ENCODE measurements at places on chromosomes 11 and 22.

DNA sequence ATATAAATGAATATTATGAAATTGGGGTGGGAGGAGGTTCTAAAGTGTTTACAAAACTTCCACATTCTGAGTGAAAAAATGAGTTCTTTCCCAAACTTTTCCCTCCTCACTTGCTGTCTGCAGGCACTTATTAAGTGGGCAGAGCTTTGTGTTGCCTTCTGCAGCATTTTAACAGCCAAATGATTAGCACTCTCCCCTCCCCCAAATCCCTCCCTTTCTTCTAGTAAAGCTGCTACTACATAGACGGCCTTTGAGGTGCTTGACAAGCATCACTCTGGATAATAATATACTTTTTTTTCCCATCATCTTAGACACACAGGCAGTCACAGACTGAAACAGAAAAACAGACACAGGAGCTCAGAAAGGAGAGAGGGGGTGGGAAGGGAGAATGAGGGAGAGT is 493.5 kb downstream of the DLG2 start:
- no peak for DNase-seq

- no peak for DNase-seq
Observed at GRCh38 chr11:75240311-75241035, at the start of gene TPBGL. Gene TPBGL, plus strand, starts transcription at chr11:75240774. Its CDS starts 276 bp downstream, at chr11:75241050.

GRCh38 chr11:6012035-6012668 is 5.4 kb upstream of the OR56A4 start:
- no peak for DNase-seq

- DNase-seq, result no peak
Observed at GRCh38 chr11:65541093-65541982, 16.5 kb downstream of the SCYL1 start.

DNA sequence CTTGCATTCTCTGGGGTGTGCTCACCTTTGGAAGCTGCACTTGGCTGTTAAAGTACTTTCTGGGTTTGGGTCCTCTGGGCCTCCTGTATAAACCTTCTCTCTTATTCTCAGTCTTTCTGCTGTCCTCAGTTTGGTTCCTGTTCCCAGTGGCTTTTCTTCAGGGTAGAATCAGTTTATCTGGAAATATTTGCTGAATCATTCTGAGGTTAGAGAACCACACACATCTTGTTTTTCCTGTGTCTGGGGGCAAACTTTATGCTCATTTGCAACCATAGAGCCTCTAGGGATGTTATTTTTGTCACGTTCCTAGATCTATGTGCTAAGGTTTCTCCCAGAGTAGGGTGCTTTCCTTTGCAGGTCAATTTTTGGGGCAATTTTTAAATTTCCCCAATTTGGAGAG is 224.3 kb upstream of the C11orf87 start:
- no peak for DNase-seq

GRCh38 chr11:1178201-1178885 is 20.6 kb downstream of the MUC5AC start:
- DNase-seq, result no peak

DNA sequence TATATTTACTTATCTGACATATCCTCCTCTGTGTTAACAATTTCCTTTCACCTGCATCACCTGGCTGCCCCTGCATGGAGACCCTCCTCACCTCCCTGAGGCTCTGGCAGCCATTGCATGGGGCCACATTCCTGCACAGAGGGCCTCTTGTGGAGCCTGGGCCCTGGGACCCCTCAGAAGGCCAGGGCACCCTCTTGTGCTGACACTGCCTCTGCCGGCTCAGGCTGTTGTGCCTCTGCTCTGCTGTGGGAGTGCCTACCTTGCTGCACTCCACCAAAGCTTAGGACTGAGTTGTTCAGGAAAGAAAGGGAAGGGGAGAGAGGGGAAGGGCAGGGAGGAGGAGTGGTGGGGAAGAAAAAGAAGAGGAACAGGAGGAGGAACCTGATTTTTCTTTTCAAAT is 194.5 kb downstream of the ADAMTS15 start:
- no peak for DNase-seq

DNA sequence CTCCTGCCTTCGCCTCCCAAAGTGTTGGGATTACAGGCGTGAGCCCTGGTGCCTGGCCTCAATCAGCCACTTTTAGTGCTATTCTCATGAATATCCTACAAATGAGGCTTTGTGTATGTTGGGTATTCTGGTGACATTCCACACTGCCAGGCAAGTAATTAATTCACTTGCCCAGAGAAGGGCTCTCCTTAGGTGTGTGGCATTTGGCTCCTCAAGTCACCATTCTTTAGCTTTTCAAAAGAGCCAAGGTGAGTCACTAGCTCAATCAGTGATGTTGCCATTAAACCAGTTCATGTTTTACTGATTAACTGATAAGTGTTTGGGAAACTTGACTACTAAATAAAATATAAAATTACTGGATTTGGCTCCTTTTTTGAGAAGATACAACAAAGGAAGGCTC is 52.2 kb downstream of the SLC25A17 start:
- no peak for DNase-seq

DNA sequence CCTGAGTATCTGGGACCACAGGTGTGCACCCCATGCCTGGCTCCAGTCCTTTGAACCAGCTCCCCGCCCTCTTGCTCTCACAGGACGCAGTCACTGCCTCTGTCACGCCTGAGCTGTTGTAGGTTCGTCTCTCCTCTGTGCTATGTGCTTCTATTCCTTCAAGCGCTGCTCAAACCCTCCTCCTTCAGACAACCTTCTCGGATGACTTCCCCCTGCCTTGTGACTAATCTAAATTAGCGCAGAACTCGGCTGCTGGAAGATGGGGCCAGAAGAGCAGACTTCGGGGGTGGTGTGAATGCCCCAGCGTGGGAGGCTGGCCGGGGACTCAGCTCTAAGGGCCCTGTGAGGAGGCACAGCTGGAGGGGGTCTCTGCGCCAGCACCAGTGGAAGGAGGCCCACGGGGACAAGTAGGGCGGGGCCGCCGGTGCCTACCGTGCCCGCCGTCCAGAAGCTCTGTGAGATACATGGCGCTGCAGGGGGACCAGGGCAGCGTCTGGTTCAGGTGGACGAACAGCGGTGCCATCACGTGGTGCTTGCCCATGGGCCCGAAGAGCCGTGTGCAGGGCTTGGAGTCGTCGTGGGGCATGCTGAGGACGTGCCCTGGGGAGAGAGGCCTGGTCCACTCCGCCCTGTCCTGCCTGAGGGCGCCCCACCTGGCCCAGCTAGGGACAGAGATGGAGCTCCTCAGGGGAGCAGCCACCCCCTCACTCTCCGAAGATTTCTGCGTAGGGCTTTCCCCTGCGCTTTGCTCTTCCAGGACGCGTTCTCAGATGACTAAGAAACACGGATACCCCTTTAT is 12.5 kb downstream of the ADAMTS8 start:
- DNase-seq, result no peak

GRCh38 chr11:93216511-93217101 is 18.8 kb upstream of the SLC36A4 start:
- no peak for DNase-seq

DNA sequence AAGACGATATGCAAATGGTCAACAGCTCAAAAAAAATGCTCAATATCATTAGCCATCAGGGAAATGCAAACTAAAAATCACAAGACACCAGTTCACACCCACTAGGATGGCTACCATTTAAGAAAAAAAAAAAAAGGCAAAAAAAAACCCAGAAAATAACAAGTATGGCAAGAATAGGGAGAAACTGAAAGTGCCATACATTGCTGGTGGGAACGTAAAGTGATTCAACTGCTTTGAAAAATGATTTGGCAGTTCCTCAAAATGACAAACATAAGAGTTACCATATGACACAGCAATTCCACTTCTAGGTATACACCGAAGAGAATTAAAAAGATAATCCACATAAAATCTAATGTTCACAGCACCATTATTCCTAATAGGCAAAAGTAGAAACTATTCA is 47.5 kb downstream of the PICALM start:
- no peak for DNase-seq

DNA sequence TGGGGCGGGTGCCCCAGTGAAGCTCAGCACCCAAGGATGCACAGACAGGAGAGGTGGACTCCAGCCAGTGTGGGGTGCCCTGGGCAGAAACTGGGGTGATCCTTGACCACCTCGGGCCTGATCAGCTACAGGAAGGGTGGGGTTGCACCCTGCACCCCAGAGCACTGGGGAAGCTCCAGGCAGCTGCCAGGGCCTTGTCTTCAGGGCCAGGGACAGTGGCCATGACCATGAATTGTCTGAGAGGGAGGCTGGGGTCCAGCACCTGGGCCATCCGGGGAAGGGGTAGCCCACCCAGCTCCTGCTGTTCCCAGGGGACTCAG is 17.6 kb downstream of the IL17REL start:
- DNase-seq, result no peak

DNA sequence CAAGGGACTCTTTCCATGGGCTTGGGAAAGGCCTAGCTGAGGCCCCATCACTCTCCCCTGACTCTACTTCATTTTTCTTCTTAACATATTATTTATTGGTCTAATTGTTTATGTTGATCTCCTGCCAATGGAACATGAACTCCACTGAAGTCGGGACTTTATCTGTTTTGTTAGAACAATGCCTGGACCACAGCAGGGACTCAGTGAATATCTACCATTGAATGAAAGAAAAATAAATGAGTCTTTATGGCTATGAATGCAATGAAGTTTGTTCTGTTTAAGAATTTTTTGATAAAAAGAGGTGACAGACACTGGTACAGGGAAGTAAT is 112.3 kb downstream of the ADAMTS15 start:
- no peak for DNase-seq

GRCh38 chr11:102208835-102209234 is 98.6 kb downstream of the YAP1 start:
- DNase-seq, result no peak

DNA sequence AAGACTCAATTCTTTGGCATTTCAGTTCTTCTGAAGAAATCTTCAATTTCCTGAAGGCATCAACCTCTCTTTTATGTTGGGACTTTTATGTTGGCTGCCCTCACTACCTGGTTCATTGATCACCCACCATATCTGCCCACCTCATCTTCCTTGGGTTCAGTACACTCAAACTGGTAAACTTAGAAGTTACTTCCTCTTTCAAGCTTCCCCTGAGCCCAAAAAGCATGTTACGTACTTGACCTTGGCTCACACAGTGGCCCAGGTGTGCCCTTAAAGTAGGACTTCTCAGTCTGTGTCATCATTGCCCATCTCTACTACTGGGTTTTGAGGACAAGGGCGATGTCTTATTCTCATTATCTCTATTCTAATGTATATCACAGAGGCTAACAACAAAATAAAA is 86.1 kb downstream of the GRIA4 start:
- no peak for DNase-seq

DNA sequence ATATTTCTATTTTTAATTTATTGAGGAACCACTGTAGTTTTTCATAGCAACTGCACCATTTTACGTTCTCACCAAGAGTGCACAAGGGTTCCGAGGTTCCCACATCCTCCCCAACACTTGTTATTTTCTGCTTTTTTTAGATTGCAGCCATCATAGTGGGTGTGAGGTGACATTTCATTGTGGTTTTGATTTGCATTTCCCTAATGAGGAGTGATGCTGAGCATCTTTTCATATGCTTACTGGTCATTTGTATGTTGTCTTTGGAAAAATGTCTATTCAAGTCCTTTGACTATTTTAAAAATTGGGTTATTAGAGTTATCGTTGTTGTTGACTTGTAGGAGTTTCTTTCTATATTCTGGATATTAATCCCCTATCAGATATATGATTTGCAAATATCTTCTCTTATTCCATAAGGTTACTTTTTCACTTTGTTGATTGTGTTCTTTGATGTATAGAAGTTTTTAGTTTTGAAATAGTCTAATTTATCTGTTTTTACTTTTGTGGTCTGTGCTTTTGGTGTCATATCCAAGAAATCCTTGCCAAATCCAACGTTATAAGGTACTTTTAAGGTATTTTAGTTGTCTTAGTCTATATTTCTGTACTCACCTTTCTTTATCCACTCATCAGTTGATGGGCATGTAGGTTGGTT is 9.0 kb downstream of the NEAT1 start:
- DNase-seq, result no peak

GRCh38 chr11:116782728-116783127 is 5.1 kb downstream of the ZPR1 start:
- no peak for DNase-seq

- DNase-seq, result no peak
Observed at GRCh38 chr11:12653729-12654128, 20.5 kb upstream of the TEAD1 start.

GRCh38 chr11:78050964-78051831 is 12.5 kb upstream of the THRSP start:
- DNase-seq, result no peak

All from pulmonary artery endothelial cell (primary cell).